ENCODE measurements at places on chromosomes 1 and 21. TPM values are rescaled to one million over a fixed set of nuclear protein-coding genes. Genes with fewer than 3 reads are reported as not detected.

HPCA gene
- total RNA-seq = 6.1 TPM

AKNAD1 gene
- total RNA-seq = 3.8 TPM

CDK11B gene
- total RNA-seq = 48.1 TPM

ADAMTS1 gene
- total RNA-seq = 33.7 TPM

TSPAN2 gene
- total RNA-seq = 1.0 TPM

SGIP1 gene
- total RNA-seq = 48.1 TPM

GPR89B gene
- 24.7 TPM for total RNA-seq

EXTL1 gene
- total RNA-seq = 2.8 TPM

DCST1 gene
- total RNA-seq = 4.5 TPM

ANGPTL7 gene
- not detected for total RNA-seq

SIPA1L2 gene
- 43.4 TPM for total RNA-seq

KRTAP19-1 gene
- total RNA-seq = not detected

VTCN1 gene
- 1.9 TPM for total RNA-seq

PALMD gene
- 23.5 TPM for total RNA-seq

CD55 gene
- total RNA-seq = 38.0 TPM

RAB7B gene
- total RNA-seq = 1.7 TPM

KCNH1 gene
- 1.5 TPM for total RNA-seq

NCMAP gene
- total RNA-seq = 1.1 TPM

OBSCN gene
- total RNA-seq = 30.0 TPM

DIRAS3 gene
- total RNA-seq = 0.39 TPM

C8B gene
- total RNA-seq = 0.39 TPM

UBL4B gene
- 95.5 TPM for total RNA-seq

POU3F1 gene
- 6.0 TPM for total RNA-seq

NBPF4 gene
- total RNA-seq = 2.5 TPM

GSTM2 gene
- 131 TPM for total RNA-seq

CACNA1S gene
- 0.08 TPM for total RNA-seq

TSPAN1 gene
- total RNA-seq = 14.6 TPM

EDN2 gene
- total RNA-seq = not detected

B3GALT2 gene
- 1.1 TPM for total RNA-seq

ZNF683 gene
- 63.9 TPM for total RNA-seq

FCAMR gene
- total RNA-seq = not detected

EFCAB14 gene
- 76.6 TPM for total RNA-seq

DMBX1 gene
- 2.0 TPM for total RNA-seq

KCNJ9 gene
- total RNA-seq = 0.55 TPM

CC2D1B gene
- 62.0 TPM for total RNA-seq

KCNE1 gene
- 16.7 TPM for total RNA-seq

NBPF20 gene
- 8.4 TPM for total RNA-seq

ACTA1 gene
- total RNA-seq = 0.94 TPM

CSF3R gene
- 2.0 TPM for total RNA-seq

PLA2G2C gene
- total RNA-seq = 0.31 TPM

ATP6V1G3 gene
- total RNA-seq = not detected

CELSR2 gene
- total RNA-seq = 140 TPM

CFAP107 gene
- total RNA-seq = 13.4 TPM

RGSL1 gene
- 25.9 TPM for total RNA-seq

AADACL3 gene
- not detected for total RNA-seq

COL9A2 gene
- 7.2 TPM for total RNA-seq

PPM1J gene
- 88.7 TPM for total RNA-seq

KLHDC7A gene
- 0.08 TPM for total RNA-seq

S100A7 gene
- not detected for total RNA-seq

FMO3 gene
- 2.4 TPM for total RNA-seq

LRRC8B gene
- 20.5 TPM for total RNA-seq

Data from testis (tissue), 5 donors.